Stimulated activated CD4-positive, alpha-beta T cell treated with anti-CD3 and anti-CD28 coated beads, TNF-alpha, amount 100 ng/mL, for 1 hour (primary cell): ENCODE measurements at places on chromosomes 7 and 10.

DNA sequence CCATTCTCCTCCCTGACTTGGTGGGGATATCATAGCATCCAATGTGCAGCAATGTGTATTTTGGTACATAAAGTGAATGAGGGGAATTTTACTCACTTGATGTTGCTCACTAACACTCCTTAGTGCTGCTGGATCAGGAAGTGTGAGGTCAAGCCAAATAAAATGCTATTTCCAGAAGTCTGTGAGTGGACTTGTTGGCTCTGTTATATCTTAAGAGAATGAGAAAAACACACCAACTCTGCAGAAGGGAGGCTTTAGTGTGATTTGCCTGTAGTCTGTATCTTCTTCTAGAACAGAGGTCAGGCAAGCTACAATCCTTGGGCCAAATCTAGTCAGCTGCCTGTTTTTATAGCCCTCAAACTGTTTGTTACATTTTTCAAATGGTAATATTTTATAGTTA, 154.3 kb downstream of the POLR1F start:
- DNase-seq: no peak

GRCh38 chr7:24779283-24779655, 22.0 kb upstream of the GSDME start:
- no peak for DNase-seq

DNA sequence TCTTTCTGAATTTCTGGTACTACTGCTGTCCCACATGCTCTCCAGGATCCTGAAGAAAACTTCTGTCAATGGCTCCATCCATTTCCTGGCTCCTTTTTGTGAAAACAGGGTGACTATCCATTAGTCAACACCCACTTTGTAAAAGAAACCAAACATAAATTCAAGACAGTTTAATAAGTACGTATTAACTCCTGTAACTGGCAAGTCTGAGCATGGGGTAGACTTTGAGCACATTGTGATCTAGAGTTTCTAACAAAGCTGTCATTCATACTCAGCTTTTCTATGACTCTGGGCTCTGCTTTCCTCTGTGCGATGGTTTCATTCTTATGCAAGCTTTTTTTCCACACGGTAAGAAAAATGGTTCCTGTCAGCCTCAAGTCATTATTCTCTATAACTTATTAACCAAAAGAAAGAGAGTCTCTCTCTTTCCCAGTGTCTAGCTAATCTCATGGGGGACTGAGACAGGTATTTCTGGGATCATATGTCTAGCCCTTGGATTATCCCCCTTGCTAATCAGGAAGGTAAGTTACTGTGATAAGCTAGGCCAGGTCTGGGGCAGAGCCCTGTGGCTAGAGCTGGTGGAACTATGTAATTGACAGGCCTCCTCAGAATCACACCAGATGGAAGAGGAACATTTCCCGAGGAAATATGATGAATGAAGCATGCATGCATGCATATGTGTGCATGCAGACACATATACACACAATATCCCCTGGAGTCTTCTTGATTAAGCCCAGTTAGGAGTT, 98.5 kb downstream of the GNAI1 start:
- DNase-seq: no peak

- DNase-seq: peak; percentile 14
These were observed 11.0 kb downstream of the MPP7 start for GRCh38 chr10:28291881-28292297.

DNA sequence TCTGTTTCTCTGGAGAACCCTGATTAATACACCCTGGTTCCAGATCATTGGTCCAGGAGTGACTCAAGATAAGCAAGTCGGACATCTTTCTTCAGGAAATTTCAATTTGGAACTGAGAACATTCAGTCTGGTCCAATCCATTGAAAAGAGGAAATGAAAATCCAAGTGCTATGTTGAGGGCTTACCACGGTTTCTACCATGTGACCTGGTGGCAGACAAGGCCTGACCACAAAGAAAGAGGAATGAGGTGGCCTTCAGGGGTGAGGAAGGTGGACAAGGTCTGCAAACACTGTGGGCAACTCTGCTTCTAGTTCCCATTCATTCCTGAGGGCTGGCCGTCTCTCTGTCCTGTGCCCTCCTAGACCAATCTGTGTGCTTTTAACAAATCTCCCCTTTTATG, 149.2 kb upstream of the GHITM start:
- DNase-seq: no peak

GRCh38 chr10:49598986-49599385, 11.1 kb upstream of the SLC18A3 start:
- DNase-seq: no peak

DNA sequence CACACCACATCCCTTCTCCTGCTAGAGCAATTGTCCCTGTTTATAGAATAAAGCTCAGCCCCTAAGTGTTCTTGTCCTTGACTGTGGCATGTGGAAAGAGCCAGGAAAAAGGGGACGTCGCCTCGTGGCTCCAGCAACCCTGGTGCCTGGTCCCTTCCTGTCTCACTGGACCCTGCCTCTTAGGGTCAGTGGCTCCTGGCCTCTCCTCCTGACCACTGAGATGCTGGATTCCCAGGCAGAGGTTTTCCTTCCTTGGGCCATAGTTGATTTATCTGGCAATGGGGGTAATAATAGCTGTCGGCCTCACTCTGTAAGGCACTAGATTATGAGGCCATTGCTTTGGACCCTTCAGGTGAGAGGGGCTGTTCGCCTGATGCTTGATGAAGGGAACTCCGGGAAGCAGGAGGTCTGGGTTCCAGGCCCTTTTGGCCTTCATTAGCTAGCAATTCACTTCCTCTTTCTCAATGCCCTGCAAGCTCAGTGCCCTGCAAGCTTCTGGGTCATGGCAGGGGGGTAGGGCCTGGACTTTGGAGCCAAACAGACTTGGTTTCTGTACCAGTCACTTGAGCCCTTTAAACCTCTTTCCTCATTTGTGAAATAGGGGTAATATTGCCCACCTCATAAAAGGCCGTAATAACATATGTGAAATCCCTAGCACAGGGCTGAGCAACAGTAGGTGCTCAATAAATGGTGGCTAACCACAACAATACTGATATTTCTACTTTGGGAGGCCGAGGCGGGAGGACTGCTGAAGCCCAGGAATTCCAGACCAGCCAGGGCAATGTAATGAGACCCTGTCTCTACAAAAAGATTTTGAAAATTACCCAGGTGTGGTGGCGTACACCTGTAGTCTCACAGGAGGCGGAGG, 1.1 kb downstream of the ASL start:
- DNase-seq: no peak

DNA sequence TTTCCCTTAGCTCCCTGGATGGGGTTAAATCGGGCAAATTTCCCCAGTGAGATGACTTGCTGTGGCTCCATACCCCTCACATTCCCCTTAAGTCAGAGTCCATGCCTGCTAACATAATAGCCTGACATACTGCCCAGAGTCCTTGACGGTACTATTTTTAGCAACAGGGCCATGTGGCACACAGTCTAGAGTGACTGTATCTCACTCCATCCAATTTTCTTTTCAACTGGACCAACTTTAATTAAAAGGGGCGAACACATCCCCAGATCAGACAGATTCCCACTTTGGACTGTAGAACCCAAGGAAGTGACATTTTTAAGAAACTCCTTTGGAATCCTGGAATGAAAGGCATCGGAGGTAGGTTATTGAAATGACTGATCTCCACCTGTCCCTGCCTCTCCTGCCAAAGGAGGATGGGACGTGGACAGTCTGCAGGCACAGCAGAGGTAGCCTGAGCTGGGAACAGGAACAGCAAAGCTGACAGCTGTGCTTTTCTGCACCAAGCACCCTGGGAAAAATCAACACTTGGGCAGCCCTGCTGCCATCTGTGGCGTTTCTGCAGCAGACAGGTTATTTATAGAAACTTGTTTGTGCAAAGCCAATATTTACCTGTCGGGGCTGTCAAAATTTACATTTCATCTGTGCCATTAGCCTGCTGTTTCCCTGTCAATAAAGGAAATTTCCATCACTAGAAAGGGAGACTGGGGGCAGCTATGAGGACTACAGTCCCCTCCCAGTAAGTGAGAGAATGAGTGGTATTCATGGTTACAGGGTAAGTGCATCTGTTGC, 221.5 kb upstream of the AOAH start:
- DNase-seq: no peak

- no peak for DNase-seq
These were observed 23.3 kb upstream of the LRRC4 start for GRCh38 chr7:128054511-128054910.

DNA sequence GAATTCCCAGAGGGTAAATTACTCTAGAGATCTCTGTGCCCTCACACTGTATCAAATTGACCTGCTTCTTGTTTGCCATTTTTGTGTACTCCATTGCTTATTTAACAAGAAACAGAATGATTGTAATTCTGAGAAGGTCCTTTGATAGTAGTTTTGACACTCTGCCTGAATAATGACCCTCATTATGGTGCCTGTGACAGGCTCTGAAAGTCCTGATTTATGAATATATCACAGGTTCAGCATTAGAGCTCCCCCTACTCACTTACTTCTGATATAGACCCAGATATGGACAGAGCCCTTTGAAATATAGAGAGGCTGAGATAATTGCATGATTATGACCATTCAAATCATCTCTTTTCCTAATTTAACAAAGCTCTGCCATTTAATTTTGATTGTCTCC, 465.2 kb downstream of the MDFIC start:
- no peak for DNase-seq

DNA sequence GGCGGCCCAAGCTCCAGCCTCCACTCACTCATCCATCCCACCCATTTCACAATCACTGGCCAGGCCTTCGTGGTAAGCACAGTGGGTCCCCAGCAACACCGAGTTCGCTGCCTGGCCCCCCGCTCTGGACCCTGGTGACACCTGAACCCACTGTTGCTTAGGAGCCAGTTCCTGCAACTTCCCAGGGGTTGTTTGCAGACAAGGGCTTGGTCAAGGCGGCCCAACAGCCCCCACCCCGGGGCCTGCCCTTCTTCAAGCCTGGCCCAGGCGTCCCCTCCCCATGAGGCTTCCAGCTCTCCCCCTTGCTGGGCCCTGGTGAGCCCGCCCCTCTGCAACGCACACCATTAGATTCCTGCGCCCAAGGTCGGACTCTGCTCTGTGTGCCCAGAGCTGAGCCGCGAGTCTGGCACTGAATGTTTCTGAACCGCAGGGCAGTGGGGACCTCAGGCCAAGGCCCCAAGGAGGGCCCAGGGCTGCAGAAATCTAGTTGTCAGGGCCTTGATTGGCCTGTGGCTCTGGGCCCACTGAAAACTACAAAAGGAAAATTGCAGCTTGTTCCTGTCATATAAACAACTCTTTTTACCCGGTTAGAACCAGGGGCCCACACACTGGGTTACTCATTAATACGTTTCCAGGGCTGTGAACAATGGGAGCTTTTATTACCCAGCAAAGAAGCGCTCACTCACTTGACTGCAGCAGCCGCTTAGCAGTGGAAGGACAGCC, 2.1 kb upstream of the COX19 start:
- DNase-seq: no peak

DNA sequence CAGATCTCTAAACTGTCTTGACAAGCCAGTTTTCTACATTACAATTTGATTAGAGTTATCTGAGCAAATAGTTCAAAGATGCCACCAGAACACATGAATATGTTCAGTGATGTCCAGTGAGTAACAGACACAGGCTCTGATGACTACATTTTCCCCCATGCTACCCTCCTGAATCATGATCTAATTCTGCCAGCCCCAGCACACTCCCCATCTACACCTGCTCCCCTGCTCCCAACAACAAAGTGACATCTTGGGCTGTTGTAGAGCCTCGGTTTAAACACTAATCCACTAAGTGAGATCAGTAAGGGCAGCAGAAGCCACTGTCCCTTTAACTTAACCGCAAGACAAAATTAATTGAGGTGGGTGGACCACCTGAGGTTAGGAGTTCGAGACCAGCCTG, 104.6 kb downstream of the PROSER2 start:
- DNase-seq: no peak

DNA sequence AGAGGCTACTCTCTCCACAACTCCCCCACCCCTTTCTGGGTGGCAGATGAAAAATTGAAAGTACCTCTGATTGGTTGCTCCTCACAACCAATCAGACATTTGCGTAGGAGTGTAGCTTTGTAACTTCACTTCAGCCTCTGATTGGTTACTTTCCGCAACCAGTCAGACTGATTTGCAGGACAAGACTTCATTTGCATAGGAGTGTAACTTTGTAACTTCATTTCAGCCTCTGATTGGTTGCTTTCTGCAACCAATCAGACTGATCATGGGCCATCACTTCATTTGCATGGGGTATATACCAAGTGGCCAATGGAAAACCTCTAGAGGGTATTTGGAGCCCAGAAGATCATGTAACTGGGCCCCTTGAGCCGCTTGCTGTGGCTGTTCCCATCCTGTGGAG, 25.6 kb downstream of the CDNF start:
- DNase-seq: no peak

- DNase-seq: no peak
These were observed 2.2 kb upstream of the C10orf143 start for GRCh38 chr10:130112821-130113220.

GRCh38 chr7:142897691-142898090, 12.1 kb upstream of the TRPV6 start:
- no peak for DNase-seq

- DNase-seq: no peak
These were observed 131.8 kb upstream of the GHITM start for GRCh38 chr10:84007482-84007881.

DNA sequence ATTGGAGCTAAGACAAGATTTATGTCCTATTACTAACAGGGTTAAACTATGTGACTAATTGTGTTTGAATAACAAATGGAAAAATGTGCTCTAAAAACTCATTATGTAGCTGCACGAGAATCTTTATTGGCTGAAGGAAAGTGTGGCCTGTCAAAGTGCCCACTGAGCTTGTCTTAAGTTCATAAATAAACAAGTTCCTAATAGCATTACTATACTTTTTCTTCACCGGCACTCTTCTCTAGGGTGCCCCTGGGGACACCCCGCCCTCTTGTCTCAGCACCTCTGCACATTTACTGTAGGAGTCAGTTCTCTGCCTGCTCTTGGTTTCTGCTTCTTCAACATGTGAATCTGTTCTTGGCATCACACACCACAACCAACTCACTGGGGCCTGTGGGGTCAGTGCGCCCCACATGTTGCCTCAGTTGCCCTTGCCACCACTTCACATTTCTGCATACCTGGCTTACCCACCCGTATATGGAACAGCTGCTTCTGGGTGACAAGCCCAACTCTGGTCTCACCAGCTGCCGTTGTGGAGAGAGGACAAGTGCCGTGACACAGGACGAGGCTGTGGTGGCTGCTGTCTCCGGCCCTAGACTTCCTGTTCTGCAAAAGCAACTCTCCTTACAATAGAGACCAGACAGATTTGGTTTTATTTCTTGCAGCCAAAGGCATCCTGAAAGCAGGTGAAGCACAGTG, 96.3 kb upstream of the DDC start:
- DNase-seq: no peak

- DNase-seq: no peak
These were observed 264.6 kb upstream of the BMPER start for GRCh38 chr7:33640741-33641140.
